ENCODE measurements at places on chromosomes 3 and 15. TPM values are rescaled to one million over a fixed set of nuclear protein-coding genes. Genes with fewer than 3 reads are reported as not detected.
A peak's percentile ranks its signal among the peaks of the same experiment; 100 is the strongest.

Gene LMAN1L
- not detected for total RNA-seq

Gene POC1A
- total RNA-seq = 33.7 TPM

Gene NKTR
- total RNA-seq = 47.5 TPM

Gene COL7A1
- 5.1 TPM for total RNA-seq

Gene NRROS
- total RNA-seq = 2.1 TPM

Gene PEX5L
- total RNA-seq = not detected

Gene KBTBD12
- 4.1 TPM for total RNA-seq

Gene APOD
- total RNA-seq = 13.1 TPM

Gene SRGAP3
- 6.1 TPM for total RNA-seq

- DNase-seq = peak; percentile 32
Observed at GRCh38 chr3:89098964-89099585, 8.3 kb upstream of the EPHA3 start.

GRCh38 chr3:148914936-148915690, 50.0 kb downstream of the CPA3 start:
- no peak for DNase-seq

GRCh38 chr15:35047528-35047927, 37.6 kb downstream of the NANOGP8 start:
- no peak for DNase-seq

GRCh38 chr15:27486683-27487647, 516.0 kb downstream of the GABRG3 start:
- no peak for DNase-seq

- no peak for DNase-seq
Observed at GRCh38 chr3:128464188-128464587, 2.5 kb downstream of the DNAJB8 start.

GRCh38 chr3:150106740-150107428, 136.2 kb upstream of the PFN2 start:
- DNase-seq = no peak

GRCh38 chr3:51934139-51934850, 7.4 kb downstream of the RRP9 start:
- no peak for DNase-seq

DNA sequence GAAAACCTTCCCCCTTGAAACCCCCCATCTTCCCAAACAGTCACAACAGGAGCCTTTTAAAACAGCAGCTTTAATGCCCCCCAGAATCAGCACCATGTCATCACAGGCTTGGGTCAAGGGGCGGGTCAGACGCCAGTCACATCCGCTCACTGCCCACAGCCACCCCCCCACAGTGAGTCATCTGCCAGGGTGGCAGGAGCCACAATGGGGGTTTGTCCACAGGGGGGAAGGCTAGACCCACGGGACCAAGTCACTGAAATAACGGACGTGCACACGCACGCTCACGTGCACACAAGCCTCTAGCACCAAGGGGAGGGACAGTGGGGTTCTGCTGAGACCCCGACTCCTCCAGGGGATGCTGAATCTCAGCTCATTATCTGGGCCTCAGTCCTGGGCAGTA, 441 bp upstream of the UCN2 start:
- DNase-seq = peak; percentile 32

- no peak for DNase-seq
Observed at GRCh38 chr15:77352887-77353286, 67.0 kb downstream of the PEAK1 start.

DNA sequence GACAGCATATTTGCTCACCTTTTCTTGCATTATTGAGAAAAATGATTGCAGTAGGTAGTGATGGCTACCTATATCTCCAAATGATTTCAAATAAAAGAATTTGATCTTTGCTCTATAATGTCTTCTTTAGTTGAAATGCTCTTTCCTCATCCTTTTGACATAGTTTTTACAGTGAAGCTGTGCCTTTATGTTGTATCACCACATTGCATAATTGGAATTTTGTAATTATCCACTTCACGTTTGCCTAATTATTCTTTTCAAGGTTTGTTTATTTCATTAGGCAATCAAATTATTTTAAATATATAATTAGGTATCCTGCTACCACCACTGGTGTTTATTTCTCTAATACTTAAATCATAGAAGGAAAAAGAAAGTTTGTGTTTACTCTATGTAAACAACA, 21.3 kb upstream of the P2RY13 start:
- no peak for DNase-seq

DNA sequence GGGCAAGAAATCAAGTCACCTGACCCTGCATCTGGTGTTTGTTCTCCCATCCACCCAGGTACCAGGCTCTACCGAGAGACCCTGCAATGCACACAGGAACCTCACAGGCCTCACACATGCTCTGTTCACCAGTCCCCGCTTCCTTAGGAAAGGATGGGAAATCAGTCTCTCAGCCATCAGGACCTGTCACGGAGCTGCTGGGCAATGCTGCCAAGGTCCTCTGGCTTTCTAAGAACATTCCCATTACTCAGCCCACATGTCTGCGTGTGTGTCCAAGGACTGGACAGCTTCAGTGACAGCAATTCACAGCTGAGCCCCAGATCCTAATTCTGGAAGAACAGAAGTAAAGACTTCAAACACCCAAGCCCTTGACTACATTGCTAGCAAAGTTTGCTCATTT, 6.5 kb upstream of the SRGAP3 start:
- DNase-seq = no peak

- no peak for DNase-seq
Observed at GRCh38 chr15:78761891-78762385, 49.3 kb downstream of the ADAMTS7 start.

GRCh38 chr15:22827125-22827524, 11.3 kb upstream of the NIPA2 start:
- DNase-seq = no peak

DNA sequence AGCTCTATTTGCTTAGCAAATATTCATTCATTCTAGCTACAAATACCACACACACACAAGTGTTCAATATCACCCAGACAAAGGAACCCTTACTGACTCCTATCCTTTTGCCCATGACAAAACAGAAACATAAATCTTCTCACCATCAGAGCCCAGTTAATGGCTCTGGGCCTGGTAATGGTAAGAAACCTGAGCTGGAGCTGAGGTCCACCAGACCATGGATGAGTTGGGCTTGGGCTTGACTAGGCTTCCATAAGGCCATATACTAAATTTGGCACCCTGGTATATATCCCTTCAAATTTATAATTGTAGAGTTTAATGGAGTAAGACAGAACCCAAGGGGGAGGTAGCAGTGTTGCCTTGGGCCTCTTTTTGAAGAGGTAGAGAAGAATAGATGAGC, 29.4 kb downstream of the GPR176 start:
- no peak for DNase-seq

GRCh38 chr15:84023636-84024035, 211.9 kb upstream of the GOLGA6L4 start:
- DNase-seq = peak; percentile 26

GRCh38 chr15:38369936-38370478, 83.9 kb upstream of the FAM98B start:
- no peak for DNase-seq

DNA sequence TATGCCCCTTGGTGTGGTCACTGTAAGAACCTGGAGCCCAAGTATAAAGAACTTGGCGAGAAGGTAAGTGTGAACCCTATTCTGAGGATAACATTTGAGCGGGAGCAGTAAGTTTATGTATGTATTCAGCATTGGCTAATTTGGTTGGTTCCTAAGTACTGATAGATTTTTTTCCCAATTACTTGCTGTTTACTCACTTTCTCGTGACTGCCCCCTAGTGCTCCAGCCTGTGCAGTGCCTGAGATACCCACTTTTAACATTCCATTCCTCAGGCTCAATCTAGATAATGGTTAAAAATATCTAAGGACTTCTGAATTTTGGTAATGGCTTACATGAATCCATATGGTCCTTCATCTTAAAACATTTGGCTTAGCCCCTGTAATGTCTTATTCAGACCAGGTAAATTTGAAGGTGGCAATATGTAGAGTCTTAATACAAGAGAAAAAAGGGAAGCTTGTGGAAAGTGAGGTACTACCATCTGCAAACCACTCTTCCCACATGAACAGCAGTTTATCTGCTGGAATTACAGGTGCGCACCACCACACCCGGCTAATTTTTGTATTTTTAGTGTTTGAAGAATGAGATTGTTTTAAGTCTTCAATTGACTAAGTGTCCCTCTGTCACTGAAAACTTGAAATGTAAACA, 7.1 kb downstream of the ELL3 start:
- peak; percentile 63 for DNase-seq

GRCh38 chr3:72134989-72135451, 350.1 kb upstream of the PROK2 start:
- DNase-seq = no peak

- no peak for DNase-seq
Observed at GRCh38 chr15:55737373-55737772, 5.6 kb downstream of the PRTG start.

- no peak for DNase-seq
Observed at GRCh38 chr3:115494826-115495225, 128.5 kb upstream of the GAP43 start.

DNA sequence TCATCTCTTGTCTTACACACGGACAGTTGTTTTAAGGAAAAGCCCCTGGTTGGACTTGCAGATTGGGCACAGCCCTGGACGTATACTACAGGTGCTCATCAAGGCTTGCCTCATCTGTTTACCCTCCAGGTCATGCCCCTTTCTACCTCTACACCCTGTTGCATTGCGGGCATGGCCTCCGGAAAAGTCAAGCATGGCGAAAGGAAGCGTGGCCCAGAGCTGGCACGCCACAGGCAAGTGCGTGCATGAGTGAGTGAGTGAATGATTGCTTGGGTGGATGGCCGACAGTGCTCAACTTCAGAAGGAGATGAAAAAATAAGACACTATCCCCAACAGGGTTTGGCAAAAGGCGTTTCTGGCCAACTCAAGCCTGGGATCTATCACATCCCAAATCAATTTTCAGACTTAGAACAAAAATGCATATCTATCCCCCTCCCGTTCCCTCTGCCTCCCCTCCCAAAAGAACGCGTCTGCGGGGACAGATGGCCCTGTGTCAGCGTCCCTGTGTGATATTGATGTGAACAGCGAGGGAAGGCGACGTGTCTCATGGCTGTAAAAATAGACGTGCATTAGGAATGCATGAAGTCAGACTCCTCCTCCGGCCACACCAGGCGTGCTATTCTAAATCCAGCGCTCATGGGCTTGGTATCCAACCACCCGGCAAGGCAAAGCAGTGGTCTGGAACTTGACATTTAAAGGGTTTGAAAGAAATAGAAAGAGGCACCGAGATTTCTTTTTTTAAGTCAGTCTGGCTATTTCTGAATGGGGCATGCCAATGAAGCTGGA, 96.0 kb downstream of the RPLP1 start:
- no peak for DNase-seq

- no peak for DNase-seq
Observed at GRCh38 chr3:187648177-187648576, 22.0 kb downstream of the SST start.

GRCh38 chr3:134253475-134254226, 3.0 kb upstream of the RYK start:
- no peak for DNase-seq

GRCh38 chr15:78761020-78761419, 50.2 kb downstream of the ADAMTS7 start:
- DNase-seq = no peak

GRCh38 chr3:43949594-43949993, 258.9 kb downstream of the ABHD5 start:
- DNase-seq = no peak

- peak; percentile 27 for DNase-seq
Observed at GRCh38 chr15:69760890-69761568, 308.4 kb downstream of the RPLP1 start.

GRCh38 chr3:28294667-28295413, 53.4 kb downstream of the CMC1 start:
- no peak for DNase-seq

DNA sequence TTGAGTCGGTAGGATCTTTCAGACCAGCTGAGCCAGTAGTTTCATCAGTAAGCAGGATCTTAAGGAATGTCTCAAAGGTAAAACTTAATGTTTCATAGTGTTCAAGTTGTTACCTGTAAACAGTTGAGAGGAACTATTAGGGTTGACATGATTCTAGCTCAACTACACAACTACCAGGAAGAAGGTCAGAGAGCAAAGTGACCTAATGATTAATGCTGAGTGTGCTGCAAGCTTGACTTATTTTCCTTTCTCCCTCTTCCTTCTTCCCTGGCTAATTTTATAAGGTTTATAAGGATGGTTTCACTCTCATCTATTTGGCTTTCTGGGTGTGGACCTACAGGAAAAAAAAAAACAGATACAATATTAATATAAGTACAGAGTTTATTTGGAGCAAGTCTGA, 30.2 kb upstream of the LHFPL4 start:
- no peak for DNase-seq

- DNase-seq = no peak
Observed at GRCh38 chr3:180059356-180059755, 22.6 kb upstream of the PEX5L start.

DNA sequence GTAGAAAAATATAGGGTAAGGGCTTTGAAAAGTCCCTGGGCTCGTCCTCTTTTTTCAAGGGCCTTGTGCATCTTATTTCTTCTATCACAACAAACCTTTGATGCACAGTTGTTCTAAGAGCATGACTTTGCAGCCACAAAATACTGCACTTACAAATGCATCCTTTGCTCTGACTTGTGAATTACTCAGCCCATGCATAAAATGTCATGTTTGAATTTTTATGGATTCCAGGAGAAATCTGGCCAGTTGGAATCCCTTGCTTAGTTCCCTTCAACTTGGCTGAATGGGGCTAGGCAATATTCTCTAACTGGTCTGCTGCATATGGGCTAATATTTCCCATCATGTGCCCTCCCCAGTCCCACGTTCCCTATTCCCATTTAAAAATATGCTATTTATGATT, 523.9 kb upstream of the RGMA start:
- no peak for DNase-seq

DNA sequence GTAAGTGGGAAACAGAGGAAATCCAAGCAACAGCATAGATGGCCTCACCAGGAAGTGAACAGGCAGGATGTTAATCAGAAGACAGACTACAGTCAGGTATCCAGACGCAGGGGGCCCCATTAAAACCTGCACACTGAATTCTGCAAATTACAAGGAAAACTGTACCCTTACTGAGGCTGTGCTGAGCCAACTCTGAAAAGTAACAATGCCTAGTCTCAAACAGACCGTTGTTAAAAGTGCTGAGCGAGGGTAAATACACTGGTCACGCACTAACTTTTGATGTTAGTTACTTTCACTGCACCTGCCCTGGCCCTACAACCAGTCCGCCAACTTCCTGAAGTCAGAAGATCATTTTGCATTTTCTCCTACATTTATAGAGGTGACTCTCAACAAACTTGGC, 1.0 kb downstream of the TAMM41 start:
- DNase-seq = peak; percentile 19

GRCh38 chr3:160779040-160779439, 23.0 kb downstream of the PPM1L start:
- DNase-seq = no peak
